H7 (cell line): ENCODE measurements at places on chromosomes 7 and 10.
A peak's percentile ranks its signal among the peaks of the same experiment; 100 is the strongest.

DNA sequence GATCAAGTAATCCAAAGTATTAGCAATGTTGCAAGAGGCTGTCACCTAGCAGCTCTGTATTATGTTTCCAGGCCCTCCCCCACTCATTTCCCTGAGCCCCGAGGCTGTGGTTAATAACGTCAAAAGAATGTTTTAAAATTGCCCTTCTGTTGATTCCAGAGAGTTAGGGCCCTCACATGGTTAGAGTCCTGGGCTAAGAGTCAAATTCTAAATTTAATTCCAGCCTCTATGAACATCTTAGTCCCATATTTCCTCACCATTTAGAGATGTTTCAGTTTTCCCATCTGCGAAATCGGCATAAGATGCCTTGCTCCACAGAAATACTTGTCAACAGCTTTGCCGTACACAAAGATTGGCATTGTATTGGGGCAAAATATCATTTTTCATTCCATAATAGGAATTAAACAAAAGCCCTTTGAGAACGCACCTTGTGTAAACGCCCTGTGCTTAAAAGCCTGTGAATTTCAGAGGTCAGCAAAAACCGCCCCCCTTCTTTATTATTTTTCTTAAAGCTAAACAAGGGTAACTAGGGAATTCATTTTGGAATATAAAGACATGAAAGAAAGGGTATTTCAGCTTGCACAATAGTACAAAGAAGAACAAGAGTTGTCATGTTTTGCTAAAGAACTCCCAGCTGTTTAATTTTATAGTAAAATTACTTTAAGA lies 135.8 kb downstream of the ARID5B start:
- no peak for DNase-seq

DNA sequence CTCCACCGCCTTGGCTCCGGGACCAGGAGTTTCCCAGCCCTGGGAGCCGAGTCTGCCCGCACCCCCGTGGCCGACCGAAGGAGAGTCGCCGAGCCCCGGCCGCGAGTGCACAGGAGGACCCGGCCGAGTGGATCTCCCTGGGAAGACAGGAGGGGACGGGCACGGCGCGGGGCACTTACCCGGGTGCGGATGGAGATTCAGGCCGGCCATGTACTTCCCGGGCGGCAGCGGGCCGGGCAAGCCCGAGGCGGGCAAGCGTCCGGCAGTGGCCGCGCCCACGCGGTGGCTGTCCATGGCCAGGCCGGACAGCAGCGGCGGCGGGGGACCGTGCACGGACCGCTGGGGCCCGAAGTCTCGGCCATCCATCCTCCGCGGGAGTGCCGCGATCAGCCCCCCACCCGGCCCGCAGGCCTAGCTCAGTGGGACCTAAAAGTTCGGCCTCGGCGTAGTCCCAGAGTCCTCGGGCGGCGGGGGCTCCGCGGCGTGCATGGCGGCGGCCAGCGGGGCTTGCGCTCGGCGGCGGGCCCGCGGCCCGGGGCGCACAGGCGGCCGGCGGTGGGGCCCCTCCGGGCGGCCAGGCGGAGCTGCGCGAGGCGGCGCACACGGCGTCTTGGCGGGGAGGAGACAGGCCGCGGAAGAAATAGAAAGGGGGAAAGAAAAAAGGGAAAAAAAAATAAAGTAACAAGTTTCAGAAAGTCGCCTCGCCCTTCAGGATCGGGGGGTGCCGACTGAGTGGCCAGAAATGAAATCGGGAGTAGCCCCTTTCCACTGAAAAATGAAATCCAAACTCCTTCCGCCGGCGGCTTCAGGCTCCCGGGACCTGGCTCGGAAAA lies 2.5 kb downstream of the TNRC18 start:
- peak; percentile 75 for DNase-seq

DNA sequence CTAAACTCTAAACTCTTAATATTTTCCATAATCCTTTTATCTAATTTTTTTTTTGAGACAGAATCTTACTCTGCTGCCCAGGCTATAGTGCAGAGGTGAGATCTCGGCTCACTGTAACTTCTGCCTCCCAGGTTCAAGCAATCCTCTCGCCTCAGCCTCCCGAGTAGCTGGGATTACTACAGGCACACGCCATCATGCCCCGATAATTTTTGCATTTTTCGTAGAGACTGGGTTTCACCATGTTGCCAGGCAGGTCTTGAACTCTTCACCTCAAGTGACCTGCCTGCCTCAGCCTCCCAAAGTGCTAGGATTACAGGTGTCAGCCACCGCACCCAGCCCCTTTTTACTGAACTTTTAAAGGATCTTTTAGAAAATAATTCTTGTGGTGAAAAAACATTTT lies 110.2 kb upstream of the PHF14 start:
- no peak for DNase-seq

DNA sequence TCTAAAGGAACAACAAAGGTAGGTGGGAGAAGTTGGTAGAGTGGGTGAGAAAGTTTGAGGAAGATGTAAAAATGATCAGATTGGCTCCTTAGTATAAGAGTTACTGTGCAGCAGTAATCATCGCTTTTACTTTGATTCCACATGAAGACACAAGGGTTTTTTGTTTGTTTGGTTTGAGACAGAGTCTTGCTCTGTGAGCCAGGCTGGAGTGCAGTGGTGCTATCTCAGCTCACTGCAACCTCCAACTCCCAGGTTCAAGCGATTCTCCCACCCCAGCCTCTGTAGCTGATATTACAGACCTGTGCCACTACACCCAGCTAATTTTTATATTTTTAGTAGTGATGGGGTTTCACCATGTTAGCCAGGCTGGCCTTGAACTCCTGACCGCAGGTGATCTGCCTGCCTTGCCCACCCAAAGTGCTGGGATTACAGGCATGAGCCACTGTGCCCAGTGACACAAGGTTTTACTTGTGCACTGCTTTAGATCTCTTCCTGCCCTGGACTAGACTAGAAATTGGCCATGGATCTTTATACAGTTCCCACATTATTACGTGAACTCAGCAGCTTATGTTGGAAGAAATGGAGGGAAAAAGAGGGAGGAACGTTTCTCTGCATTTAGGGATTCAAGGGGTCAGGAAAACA lies 10.7 kb downstream of the LUC7L2 start:
- DNase-seq, result no peak

GRCh38 chr10:122949296-122949695 lies 4.7 kb downstream of the C10orf88 start:
- no peak for DNase-seq

- DNase-seq, result no peak
Observed at GRCh38 chr10:26408858-26409494, 29.2 kb upstream of the APBB1IP start.

GRCh38 chr7:135281363-135281949 lies 47.8 kb downstream of the STRA8 start:
- peak; percentile 88 for DNase-seq

DNA sequence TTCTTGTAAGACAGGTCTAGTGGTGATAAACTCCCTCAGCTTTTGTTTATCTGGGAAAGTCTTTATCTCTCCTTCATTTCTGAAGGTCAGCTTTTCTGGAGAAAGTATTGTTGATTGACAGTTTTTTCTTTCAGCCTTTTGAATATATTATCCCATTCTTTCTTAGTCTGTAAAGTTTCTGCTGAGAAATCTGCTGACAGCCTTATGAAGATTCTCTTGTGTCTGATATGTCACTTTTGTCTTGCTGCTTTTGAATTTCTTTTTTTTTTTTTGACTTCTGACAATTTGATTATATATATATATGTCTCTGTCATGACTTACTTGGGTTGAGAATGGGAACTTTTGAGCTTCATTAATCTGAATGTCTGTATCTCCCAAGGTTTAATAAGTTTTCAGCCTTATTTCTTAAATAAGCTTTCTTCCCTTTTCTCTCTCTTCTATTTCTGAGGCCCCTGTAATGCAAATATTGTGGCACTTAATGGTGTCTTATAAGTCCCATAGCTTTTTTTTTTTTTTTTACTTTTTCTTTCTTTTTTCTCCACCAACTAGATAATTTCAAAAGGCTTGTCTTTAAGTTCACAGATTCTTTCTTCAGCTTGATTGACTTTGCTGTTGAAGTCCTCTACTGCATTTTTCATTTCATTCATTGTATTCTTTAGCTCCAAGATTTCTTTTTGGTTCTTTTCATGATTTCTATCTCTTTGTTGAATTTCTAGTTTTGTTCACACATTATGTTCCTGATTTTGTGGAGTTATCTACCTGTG lies 81.4 kb upstream of the IL6 start:
- DNase-seq, result no peak

- no peak for DNase-seq
Observed at GRCh38 chr10:103980288-103980906, 13.5 kb downstream of the SLK start.

GRCh38 chr7:71290452-71290851 lies 158.5 kb downstream of the GALNT17 start:
- DNase-seq, result no peak

DNA sequence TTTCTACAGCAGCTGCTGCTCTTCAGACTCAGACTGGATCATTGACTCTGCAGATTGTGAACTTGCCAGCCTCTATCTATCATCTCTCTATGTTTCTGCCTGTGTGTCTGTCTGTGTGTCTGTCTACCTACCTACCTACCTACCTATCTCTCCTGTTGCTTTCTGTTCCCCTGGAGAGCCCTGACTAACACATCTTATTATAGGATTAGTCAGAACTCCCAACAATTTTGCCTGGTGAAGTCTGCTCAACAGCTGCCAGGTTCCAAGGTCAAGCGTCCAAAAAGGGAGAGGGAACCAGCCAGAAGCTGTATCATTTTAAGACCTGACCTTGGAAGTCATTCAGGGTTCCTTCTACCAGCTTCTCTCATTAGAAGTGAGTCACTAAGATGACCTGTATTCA lies 579.0 kb upstream of the DPP6 start:
- no peak for DNase-seq

- DNase-seq, result peak; percentile 91
Observed at GRCh38 chr10:100715445-100716385, 29.7 kb upstream of the PAX2 start.

GRCh38 chr10:60536529-60537114 lies 146.9 kb upstream of the ANK3 start:
- no peak for DNase-seq

- DNase-seq, result peak; percentile 47
Observed at GRCh38 chr10:16545116-16545736, 23.5 kb upstream of the C1QL3 start.

- DNase-seq, result peak; percentile 28
Observed at GRCh38 chr7:12067156-12067831, 143.8 kb upstream of the TMEM106B start.

- peak; percentile 14 for DNase-seq
Observed at GRCh38 chr7:33334349-33334748, 205.0 kb downstream of the BBS9 start.

- no peak for DNase-seq
Observed at GRCh38 chr7:151025924-151026671, 1.8 kb upstream of the ATG9B start.

DNA sequence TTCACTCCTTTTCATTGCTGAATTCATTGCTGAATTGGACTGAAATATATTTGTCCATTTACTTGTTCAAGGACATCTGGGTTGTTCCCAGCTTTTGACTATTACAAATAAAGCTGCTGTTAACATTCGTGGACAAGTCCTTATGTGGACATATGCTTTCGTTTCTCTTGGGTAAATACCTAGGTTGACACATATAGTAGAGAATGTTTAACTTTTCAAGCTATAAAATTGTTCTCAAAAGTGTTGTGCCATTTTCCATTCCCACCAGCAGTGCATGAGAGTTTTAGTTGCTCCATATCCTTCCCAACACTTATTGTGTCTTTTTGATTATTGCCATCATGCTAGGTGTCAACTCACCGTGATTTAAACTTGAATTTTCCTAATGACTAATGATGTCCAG lies 17.5 kb upstream of the CPVL start:
- no peak for DNase-seq

DNA sequence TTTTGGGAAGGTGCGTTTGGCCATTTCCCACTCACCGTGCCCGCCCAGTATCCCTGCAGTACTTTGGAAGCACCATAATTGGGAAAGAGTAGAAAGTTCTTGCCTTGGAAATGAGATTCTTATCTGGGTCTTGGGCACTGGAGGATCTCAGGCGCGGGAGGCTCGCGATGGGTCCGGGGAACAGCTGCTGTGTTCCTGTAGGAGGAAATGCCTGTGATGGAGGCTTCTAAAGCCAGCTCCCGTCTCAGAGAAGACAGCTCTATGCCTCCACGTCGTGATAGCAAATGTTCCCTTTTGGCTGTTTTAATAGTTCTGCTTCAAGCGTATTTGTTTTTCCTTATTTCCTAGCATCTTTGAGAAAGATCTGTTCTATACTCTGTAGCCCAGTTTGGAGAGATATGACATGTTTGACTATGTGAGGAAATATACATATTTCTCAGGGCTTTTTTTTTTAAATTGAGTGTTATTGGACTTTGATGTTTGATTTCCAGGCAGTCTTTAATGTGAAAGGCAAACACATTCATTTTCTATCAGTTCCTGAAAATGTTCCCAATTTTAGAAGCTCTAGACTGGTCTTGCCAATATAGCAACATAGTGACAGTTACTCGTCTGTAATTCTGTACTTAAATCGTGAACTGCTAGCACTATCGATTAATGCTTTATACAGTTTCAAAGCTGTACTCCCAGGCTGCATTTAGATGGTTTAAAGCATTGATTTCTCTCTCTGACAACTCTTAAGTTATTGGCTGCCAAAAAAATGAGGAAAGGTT lies 280.8 kb downstream of the DPP6 start:
- no peak for DNase-seq

DNA sequence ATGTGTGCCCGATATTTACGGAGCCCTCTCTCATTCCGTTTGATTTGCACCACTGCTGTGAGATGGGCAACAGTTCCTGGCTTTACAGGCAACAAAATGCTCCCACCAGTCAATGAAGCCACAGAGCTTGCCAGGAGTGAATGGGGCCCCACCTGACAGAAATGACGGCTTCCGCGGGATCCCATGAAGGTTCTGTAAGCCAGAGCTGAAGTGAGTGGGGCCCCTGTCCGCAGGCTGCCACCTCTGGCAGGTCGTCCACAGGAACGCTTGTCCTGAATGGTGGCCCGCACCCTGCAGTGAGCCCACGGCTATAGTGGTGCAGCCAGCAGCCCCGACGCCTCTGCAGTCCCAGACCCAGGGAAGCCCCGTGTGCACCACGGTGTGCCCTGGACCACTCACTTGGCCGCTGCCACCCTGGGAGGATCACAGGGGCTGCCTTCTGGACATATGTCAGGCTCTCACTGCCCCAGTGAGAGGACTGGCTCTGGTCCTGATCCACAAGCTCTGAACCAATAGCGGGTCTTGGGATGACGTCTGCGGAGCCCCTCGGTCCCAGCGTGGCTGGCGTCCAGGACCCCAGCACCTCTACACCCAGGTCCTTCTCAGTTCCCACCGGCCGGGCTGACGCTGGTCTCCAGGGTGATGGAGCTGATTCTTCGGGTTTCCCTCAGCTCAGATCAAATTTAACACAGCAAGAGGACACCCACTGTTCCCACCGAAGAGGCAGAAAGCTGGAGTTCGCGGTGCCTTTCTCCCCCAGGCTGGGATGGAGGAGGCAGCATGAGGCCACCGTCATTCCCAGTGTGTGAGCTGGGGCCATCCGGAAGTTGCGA lies 511.9 kb downstream of the DNAJB6 start:
- DNase-seq, result no peak

DNA sequence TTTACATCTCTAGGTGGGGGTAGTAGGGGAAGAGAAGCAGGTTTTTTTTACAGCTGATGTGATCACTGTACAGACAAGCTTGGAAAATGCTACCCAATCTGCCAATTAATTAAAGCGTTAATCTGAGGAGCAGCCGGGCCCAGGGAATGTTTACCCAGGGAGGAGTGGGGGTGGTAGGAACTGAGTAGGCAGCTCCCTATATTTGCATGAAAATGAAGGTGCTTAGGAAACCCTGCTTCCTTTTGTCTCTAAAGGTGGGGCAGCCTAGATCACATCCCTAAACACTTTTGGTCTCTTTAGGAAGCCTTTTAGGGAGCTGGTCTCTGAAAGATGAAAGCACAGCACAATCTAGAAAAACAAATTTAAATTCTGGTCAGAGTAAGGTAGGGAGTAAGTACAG lies 53.0 kb upstream of the NFKB2 start:
- peak; percentile 92 for DNase-seq
